ENCODE measurements at places on chromosomes 5 and 9. TPM values are rescaled to one million over a fixed set of nuclear protein-coding genes. Genes with fewer than 3 reads are reported as not detected.
A peak's percentile ranks its signal among the peaks of the same experiment; 100 is the strongest.

Gene RNF145
- 95.1 TPM for polyA plus RNA-seq

Gene TNFAIP8
- polyA plus RNA-seq: 22.7 TPM

Gene DRD1
- not detected for polyA plus RNA-seq

Gene SMIM33
- polyA plus RNA-seq: 0.03 TPM

Gene FBP2
- polyA plus RNA-seq: 0.08 TPM

Gene SLCO4C1
- 27.5 TPM for polyA plus RNA-seq

Gene FSD1L
- 9.6 TPM for polyA plus RNA-seq

Gene CDKN2A
- 0.22 TPM for polyA plus RNA-seq

DNA sequence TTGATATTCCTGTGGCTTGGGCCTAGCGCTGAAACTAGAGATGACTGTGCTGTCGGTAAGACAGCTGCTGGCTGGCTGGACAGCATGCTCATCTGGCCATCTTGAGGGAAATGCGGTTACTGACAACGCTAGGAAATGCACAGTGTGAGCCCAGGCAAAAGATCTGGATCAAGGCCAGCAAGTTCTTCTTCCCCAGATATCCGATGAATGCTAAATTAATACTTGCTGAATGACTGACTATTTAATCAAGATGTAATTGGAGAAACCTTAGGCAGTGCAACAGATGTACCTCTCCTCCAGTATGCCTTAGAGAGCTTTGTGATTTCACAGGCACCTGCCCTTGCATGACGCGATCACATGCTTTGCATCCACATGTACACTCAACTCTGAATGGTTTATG is 659.1 kb downstream of the EFNA5 start:
- no peak for DNase-seq

- DNase-seq: no peak
Observed at GRCh38 chr5:81163651-81164050, 69.5 kb upstream of the CKMT2 start.

DNA sequence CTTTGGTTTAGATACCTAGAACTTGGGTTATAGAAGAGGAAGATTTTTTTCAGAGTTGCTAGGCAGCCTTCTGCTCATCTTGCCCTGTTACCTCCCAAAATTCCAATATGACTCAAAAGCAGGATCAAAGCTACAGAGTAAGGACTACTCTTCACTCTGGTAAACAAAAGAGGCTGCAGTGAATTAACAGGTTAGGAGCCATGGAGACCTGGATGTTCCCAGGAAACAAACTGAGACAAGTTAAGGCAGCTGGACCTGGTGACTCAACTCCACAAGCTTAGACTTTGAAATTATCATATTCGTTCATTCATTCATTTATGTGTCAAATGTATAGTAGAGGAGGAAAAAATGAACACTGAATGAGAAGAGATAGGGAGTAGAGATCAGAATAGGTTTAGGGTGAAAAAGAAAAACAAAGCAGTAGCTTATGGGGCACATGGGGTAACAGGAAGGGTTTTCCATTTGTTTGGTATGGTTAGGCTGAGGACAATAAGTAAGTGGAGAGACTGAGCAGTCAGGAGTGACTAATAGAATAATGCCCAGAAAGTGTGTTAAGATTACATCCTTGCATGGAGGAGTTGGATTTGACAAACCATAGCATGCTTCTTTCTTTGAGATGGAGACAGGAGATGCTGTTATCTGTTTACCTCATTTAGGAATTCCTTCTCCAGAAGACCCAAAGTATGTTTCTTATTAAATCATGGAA is 464.0 kb upstream of the ZNF608 start:
- DNase-seq: no peak

- DNase-seq: no peak
Observed at GRCh38 chr9:4799775-4800174, 7.0 kb downstream of the RCL1 start.

DNA sequence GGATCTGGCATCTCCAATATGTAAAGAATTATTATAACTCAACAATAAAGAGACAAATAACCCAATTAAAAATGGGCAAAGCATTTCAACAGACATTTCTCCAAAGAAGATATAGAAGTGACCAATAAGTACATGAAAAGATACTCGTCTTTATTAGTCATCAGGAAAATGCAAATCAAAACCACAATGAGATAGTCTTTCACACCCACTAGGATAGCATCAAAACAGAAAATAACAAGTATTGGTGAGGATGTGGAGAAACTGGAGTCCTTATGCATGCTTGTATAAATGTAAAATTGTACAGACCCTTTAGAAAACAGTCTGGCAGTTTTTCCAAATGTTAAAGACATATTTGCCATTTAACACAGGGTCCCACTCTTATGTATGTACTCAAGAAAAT is 39.1 kb upstream of the ITGA1 start:
- DNase-seq: no peak

- DNase-seq: no peak
Observed at GRCh38 chr5:78971998-78972397, 13.1 kb downstream of the ARSB start.

GRCh38 chr9:132216861-132217619 is 55.2 kb downstream of the NTNG2 start:
- no peak for DNase-seq

DNA sequence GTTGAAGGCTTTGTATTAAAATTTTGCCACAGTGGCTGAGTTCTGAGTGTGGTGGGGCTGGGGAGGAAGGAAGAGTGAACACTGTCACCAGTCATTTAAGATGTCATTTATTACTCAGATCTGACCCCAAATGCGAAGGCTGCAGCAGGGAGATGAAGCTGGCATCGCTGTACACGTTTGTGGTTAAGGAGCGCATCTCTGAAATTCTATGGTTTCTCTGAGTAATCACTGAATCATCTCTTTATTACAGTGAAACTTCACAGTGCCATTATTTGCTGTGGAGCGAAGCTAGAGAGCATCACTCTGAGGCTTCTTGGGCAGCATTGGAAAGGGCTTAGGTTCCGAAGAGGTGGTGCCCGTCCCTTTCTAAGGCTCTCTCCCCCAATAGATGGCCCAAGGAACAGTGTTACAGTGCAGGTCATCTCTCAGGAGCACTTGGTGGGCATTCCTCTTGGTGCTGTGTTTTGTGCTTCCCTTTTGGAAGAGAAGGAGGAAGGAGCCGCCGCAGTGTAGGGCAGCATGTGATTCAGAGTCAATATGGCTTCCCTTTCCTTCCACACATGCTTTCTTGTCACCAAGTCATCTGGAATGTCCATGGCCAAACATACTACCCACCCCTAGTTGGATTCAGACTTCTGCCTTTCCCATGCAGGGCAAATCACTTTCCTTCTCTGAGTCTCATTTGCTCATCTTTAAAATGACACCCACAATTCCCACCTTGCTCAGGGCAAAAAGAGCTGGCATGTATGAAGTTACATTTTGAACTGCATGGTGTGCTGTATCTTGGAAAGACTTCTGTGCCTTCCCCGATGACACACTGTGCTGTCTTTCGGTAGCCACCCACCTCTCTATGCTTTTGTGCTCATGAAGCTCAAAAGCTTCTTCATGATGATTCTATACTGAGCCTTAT is 9.3 kb upstream of the TEX48 start:
- DNase-seq: no peak

- DNase-seq: no peak
Observed at GRCh38 chr9:134825025-134825424, 55.6 kb upstream of the FCN2 start.

GRCh38 chr9:100352201-100352726 is 478 bp downstream of the TEX10 start:
- DNase-seq: peak; percentile 29

GRCh38 chr5:38720554-38721361 is 125.1 kb upstream of the OSMR start:
- DNase-seq: no peak

DNA sequence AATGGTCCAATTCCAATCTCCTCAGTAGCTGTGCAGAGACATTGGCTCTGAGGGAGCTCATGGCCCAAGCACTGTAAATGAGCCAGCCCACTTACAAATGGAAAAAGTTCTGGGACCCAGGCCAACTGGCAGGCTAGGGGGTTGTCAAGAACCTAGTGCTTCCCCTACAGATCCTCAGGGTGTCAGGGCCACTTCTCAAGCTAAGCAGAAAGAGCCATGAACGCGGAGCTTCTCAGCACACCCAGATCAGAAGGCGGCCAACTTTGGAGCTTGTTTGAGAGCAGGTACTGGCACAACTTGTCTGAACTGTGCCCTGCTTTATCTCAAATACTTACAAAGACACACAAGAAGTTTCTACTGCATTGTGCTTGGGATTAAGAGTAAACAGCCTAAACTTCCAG is 17.5 kb downstream of the TLE1 start:
- DNase-seq: no peak

- no peak for DNase-seq
Observed at GRCh38 chr5:10703676-10704075, 57.4 kb downstream of the DAP start.

DNA sequence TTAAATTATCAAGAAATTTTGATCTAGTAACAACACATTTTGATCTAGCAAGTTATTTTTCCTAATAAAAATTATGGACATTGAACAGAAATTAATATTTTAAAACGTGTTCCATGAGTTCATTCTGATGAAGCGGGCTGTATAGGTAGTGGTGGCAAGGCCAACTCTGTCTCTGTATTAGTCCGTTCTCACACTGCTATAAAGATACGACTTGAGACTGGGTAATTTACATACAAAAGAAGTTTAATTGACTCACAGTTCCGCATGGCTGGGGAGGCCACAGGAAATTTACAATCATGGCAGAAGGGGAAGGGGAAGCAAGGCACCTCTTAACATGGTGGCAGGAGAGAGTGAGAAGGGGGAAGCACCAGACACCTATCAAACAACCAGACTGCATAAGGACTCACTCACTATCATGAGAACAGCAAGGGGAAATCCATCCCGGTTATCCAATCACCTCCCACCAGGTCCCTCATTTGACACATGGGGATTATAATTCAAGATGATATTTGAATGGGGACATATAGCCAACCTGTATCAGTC is 61.2 kb downstream of the TMEM232 start:
- no peak for DNase-seq

- DNase-seq: no peak
Observed at GRCh38 chr5:56791396-56791795, 24.0 kb upstream of the MAP3K1 start.

GRCh38 chr9:117771136-117771535 is 66.9 kb downstream of the TLR4 start:
- no peak for DNase-seq

- DNase-seq: no peak
Observed at GRCh38 chr9:6907772-6908381, 150.1 kb downstream of the KDM4C start.

GRCh38 chr9:101527066-101527465 is 6.6 kb upstream of the RNF20 start:
- no peak for DNase-seq

- DNase-seq: no peak
Observed at GRCh38 chr5:40436535-40437237, 243.0 kb upstream of the PTGER4 start.

- DNase-seq: no peak
Observed at GRCh38 chr9:112384690-112385089, 4.8 kb downstream of the HSDL2 start.

DNA sequence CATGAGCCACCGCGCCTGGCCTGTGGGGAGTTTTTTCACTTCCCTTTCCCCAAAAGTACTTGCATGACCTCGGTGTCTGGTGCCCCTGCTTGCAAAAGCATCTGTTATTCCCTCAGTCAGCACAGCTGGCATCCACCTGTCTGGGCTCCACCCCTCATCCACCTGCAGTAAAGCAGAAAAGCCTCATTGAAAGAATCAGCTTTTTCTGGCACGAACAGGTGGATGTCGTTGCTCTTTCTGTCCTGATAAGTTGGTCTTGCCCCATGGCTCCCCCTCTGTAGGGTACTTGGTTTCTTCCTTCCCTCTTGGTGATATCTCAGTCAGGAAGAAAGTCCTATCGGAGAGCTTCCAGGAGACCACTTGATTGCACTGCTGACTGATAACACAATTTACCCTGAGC is 37.4 kb downstream of the WWC1 start:
- no peak for DNase-seq

GRCh38 chr9:3900673-3901318 is 375.0 kb upstream of the RFX3 start:
- no peak for DNase-seq

- no peak for DNase-seq
Observed at GRCh38 chr5:129073111-129073510, 21.4 kb upstream of the ISOC1 start.

DNA sequence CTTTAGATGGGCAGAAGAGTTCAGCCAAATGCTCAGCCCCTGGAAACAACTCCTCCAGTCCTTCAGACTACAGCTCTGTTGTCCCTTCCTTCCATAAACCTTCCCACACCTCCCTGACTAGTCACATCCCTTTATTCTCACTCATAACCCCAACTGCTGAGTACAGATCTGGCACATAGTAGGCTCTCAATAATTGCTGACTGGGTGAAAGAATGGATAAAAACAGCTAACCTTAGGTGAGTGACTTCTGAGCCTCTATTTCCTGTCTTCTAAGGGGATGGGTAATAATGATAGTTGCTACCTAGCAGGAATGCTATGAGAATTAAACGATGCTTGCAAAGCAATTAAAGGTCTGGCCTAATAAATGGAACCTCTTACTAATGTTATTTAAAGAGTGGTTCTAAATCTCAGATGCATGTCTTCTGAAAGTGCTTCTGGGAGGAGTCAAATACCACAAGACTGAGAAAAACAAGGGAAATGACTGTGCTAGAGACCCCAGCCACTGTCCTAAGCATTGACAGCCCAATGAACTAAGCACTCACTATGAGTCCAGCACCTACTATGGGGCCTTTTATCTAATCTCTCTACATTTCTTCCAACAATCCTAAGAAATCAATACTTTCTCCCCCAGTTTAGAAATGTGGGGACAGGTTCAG is 2.5 kb upstream of the NR6A1 start:
- DNase-seq: no peak

DNA sequence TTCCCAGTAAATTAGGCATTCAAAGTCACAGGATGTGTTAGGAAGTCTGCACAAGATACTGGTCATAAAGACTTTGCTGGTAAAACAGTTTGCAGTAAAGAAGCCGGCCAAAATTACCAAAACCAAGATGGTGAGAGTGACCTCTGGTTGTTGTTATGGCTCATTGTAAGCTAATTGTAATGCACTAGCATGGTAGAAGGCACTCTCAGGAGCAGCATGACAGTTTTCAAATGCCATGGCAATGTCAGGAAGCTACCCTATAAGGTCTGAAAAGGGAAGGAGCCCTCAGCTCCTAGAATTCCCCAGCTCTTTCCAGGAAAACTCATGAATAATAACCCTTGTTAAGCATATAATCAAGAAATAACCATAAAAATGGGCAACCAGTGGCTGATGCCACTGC is 64.3 kb upstream of the TNC start:
- no peak for DNase-seq

GRCh38 chr5:72541501-72542225 is 34.5 kb upstream of the ZNF366 start:
- DNase-seq: no peak

GRCh38 chr5:106966686-106967315 is 703.9 kb downstream of the EFNA5 start:
- no peak for DNase-seq

- no peak for DNase-seq
Observed at GRCh38 chr5:171589461-171589860, 170.0 kb downstream of the FGF18 start.

GRCh38 chr9:4226331-4227250 is 73.3 kb downstream of the GLIS3 start:
- DNase-seq: no peak

- DNase-seq: no peak
Observed at GRCh38 chr9:134223091-134223490, 58.7 kb upstream of the RNU6ATAC start.

GRCh38 chr9:91301161-91301560 is 60.6 kb downstream of the AUH start:
- DNase-seq: no peak

- no peak for DNase-seq
Observed at GRCh38 chr5:111926026-111926425, 169.0 kb upstream of the NREP start.
